Colonic mucosa (tissue), 4 donors: ENCODE measurements at places on chromosomes 2 and 18. TPM values are rescaled to one million over a fixed set of nuclear protein-coding genes. Genes with fewer than 3 reads are reported as not detected.

DNA sequence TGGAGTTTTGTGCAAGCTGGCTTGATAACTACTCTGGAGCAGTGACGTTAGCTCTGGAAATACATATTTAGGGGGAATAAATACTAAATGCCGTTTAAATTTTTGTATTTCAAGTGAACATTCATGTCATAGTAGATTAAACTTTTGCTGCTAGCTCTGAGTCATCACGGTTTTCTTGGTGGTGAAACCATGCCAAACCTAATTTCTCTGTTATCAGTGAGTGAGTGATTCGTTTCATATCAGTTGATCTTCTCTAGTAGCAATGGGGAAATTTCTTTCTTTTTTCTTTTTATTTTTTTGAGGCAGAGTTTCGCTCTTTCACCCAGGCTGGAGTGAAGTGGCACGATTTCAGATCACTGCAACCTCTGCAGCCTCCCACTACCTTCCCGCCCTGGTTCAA, 211.1 kb downstream of the PTPRM start:
- H3K4me1 ChIP-seq = no peaks in the 10 kb centered on the region
- H3K27me3 ChIP-seq = no peaks in the 10 kb centered on the region
- no peaks in the 10 kb centered on the region for H3K36me3 ChIP-seq
- no peak for DNase-seq
- no peak overlapping the region for H3K27ac ChIP-seq

- H3K4me1 ChIP-seq = no peaks in the 10 kb centered on the region
- H3K4me3 ChIP-seq = no peak overlapping the region
- no peaks in the 10 kb centered on the region for H3K27me3 ChIP-seq
- DNase-seq = no peak
- H3K36me3 ChIP-seq = no peaks in the 10 kb centered on the region
- H3K27ac ChIP-seq = no peak overlapping the region
Observed at GRCh38 chr2:111100087-111100764, 20.5 kb upstream of the BCL2L11 start.

ALPI gene
- total RNA-seq = 9.4 TPM

BOK gene
- total RNA-seq = 8.3 TPM

- H3K27ac ChIP-seq = no peak overlapping the region
- no peak for DNase-seq
- no peaks in the 10 kb centered on the region for H3K27me3 ChIP-seq
- no peak overlapping the region for H3K4me3 ChIP-seq
- H3K36me3 ChIP-seq = no peaks in the 10 kb centered on the region
Observed at GRCh38 chr2:39266139-39266805, 22.5 kb upstream of the CDKL4 start.
